ENCODE measurements at places on chromosomes 5 and 9.

- DNase-seq, result no peak
These were observed 91.1 kb upstream of the STARD4 start for GRCh38 chr5:111603446-111603827.

DNA sequence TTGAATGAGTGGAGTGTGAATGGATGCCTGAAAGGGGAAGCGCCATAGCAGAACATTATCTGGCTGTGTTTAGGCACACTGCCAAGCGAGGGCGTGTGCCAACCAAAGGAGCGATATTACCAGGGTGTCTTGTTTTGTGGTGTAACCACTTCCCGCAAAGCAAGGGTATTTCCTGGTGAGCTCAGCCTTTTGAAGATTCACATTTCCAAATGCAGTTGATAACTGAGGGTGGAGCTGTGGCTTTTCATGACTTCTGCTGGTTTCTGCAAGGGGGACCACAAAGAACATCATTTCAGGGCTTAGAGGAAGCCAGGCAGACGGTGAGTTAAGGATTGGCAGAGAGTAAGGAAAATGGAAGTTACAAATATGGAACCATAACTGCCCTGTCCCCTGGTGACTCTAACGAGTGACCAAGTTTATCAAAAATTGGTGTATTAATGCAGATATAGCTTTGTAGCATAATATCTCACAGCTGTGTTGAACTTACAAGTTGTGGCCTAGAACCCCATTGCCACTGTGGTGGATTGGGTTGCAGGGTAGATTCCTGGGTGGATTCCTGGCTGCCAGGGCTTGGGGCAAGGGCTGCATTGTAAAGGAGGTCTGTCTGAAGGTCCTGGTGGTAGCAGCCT lies 71.4 kb downstream of the RALGPS1 start:
- no peak for DNase-seq

DNA sequence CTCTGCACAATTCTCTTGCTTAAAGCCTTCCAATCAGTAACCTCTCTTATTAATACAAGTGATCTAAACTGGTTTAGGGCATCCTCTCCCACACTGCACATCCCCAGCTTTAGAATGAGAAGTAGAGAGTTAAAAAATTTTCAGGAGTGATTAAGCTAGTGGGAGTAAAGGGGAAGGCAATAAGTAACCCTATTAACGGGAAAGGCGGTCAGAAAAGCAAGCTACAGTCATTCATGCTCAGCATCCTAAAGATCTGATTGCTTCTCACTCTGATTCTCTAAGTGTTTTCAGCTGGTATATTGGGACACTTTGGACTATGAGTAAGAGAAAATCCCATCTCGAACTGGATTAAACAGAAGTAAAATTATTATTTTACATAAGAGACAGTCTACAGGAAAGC lies 15.8 kb downstream of the CDH6 start:
- DNase-seq, result no peak

DNA sequence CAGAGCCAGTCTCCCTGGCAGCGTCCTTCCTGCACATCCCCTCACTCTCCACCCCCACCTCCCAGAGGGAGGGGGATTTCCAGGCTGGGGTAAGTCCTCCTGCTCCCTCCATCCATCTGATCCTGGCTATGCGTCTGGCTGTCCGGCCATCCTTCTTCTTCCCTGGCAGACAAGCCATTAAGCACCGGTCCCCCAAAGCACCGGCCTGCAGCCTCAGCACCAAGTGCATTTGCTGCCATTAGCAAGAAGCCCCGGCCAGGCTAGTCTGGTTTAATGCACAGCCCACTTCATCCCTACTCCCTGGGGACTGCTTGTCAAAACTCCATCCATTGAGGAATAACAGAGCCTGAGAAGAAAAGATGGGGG lies 208.7 kb upstream of the IER5L start:
- DNase-seq, result no peak

- DNase-seq, result peak; percentile 98
These were observed 85.4 kb upstream of the IL7R start for GRCh38 chr5:35771300-35771699.

DNA sequence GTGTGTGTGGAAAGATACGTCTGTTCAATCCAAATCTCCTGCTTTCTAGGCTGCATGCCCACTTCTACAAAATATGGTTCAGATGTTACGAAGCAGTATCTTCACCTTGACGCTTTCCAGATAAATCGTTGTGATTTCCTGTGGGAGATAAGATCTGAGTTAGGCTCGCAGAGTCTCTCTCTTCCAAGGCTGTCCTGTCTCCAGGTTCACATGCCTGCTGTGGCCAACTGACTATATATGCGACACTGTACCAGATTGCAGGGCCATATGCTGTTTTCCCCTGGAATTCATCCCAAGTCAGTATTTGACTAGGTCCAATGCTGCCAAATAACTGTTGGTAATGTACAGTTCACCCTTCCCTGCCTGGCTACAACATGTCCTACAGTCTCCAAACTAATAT lies 47.9 kb downstream of the TMEM252 start:
- DNase-seq, result no peak

DNA sequence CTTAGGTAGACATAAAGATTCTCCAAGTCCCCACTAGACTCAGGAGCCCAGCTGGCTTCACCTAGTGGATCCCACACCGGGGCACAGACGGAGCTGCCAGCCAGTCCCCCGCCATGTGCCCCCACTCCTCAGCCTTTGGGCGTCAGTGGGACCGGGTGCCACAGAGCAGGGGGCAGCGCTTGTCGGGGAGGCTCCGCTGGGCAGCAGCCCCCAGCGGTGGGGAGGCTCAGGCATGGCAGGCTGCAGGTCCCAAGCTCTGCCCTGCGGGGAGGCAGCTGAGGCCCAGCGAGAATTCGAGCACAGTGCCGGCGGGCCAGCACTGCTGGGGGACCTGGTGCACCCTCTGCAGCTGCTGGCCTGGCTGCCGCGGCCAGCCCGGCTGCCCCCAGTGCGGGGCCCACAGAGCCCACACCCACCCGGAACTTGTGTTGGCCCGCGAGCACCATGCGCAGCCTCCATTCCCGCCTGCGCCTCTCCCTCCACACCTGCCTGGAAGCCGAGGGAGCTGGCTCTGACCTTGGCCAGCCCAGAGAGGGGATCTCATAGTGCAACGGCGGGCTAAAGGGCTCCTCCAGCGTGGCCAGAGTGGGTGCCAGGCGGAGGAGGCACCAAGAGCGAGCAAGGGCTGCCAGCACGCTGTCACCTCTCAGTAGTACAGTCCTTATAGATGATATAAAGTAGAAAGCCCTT lies 390.7 kb downstream of the PLK2 start:
- DNase-seq, result no peak

DNA sequence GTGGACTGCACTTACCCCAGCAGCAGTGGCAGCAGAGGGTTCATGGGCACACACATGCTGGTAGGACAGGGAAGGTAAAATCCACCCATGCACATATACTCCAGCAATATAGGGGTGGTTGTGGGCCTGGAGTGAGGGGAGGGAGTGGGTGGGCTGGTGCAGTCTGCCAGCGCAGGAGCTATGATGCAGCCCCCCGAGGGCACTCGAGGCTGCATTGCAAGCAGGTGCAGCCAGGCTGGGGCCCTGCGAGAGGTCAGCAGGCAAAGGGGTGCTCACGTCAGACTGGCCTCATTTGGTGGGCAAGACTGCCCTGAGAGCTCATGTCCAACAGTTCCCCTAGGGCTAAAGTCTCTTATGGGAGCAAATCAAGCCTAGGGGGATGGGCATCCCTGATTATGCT lies 32.4 kb upstream of the PCDHA1 start:
- DNase-seq, result no peak

- no peak for DNase-seq
These were observed 117.9 kb downstream of the NRG2 start for GRCh38 chr5:139925216-139925562.

GRCh38 chr5:123803359-123803758 lies 291.4 kb downstream of the CSNK1G3 start:
- DNase-seq, result no peak

GRCh38 chr9:37301854-37302172 lies 120.7 kb upstream of the GRHPR start:
- DNase-seq, result no peak

GRCh38 chr5:119757276-119757675 lies 127.9 kb downstream of the FAM170A start:
- DNase-seq, result no peak

- peak; percentile 67 for DNase-seq
These were observed 138.8 kb upstream of the LMX1B start for GRCh38 chr9:126474786-126475485.

- DNase-seq, result no peak
These were observed 4.0 kb downstream of the ELL2 start for GRCh38 chr5:95957561-95958203.

GRCh38 chr5:37717276-37717612 lies 122.6 kb downstream of the GDNF start:
- no peak for DNase-seq

GRCh38 chr9:99211746-99212145 lies 10.0 kb downstream of the ALG2 start:
- DNase-seq, result no peak

DNA sequence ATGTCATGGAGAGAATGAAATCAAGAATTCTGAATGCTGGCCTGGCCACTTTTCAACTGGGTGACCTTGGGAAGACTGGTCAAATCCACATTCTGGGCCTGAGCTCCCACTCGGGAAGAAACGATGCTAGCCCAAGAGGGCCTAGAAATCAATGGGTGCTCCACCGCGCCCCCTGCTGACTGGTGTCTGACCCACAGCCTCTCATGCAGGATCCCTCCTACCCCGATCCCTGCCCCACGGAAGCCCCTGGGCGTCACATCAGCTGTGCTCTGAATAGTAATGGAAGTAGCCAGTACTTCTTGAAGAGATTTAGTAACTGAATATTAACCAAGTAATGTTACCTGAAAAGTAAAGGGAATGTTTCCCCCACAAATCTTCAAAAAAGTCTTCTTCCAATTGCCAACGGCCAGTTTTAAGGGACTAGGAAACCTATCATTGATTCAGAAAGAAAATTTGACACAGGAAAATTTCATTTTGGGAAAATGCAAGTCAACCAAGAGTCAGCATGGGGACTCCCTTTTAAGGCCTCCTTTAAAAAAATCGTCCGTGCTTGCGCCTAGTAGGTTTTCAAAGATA lies 43.9 kb downstream of the CRB2 start:
- no peak for DNase-seq

DNA sequence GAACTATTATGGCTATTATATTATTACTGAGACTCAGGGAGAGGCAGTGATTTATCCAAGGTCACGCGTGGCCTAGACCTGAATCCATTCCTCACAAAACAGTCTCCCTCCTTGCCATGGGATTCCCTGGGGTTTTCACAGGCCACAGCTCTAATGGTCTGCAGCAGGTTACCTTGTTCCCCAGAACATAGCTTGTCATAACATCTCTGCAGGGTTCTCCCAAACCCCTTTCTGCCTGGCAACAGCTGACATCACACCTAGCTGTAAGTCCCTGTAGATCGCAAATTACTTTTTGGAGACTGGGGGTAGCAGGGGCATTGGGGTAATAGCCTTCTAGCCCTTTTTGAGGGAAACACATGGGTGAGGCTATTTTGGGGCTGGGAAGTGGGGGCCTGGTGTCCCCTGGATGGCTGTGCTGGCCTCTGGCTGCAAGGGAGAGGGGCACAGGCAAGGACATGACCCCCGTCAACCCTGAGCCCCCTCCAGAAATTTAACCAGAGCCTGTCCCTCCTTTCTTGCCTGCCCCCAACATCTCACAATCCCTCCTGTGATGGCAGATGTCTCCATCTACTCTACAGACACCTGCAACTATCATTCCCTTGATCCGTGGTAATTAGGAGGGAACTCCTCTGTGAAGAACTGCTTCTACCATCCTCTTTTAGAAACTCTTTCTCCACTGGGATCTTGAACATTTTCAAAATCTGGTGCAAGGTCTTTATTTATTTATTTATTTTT lies 1.3 kb downstream of the CD74 start:
- no peak for DNase-seq

- no peak for DNase-seq
These were observed 333.3 kb downstream of the AGTPBP1 start for GRCh38 chr9:85408494-85408893.

Measured in HCEC 1CT (cell line).